ENCODE measurements at places on chromosomes 3 and 15.

DNA sequence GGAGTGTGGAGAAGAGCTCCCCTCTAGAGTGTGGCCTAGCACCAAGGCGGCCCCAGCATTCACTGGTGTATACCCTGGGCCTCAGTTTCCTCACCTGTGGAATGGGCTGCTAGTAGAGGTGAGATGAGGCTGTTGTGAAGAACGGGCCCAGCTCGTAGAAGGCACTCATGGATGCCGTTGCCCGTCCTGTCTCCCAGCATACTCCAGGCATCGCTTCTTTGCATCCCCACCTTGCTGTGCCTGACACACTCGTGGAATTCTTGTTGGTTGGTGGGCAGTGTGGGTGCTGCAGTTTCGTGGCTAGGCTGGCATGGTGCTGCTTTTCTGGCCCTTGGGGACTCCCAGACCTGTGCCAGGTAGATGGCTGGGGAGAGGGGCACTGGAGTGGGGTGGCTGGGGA lies 76.7 kb downstream of the SMAD6 start:
- no peak for DNase-seq

- DNase-seq: no peak
Observed at GRCh38 chr15:93831641-93832040, 399.7 kb upstream of the MCTP2 start.

DNA sequence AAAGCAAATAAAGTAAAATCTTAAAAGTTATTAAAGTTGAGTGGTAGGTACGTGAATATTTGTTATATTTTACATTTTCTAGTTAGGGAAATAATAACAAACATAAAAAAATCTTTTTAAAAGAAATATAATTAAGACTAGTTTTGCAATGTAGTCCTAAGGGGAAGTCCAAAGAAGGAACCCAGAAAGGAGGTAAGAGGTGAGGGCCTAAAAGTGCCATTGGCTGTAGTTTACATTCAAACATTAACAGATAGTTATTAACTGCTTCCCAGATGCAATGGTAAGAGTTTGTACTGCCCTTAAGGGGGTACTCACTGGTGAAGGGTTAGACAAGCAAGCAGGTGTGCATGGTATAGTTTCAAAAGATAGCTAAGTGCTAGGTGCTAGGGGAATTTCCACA lies 79.2 kb downstream of the B3GALNT1 start:
- no peak for DNase-seq

- DNase-seq: no peak
Observed at GRCh38 chr3:125129512-125129997, 73.8 kb upstream of the HEG1 start.

- DNase-seq: no peak
Observed at GRCh38 chr3:23465569-23465968, 262.4 kb downstream of the UBE2E2 start.

- DNase-seq: no peak
Observed at GRCh38 chr15:81338170-81339007, 14.4 kb upstream of the STARD5 start.

DNA sequence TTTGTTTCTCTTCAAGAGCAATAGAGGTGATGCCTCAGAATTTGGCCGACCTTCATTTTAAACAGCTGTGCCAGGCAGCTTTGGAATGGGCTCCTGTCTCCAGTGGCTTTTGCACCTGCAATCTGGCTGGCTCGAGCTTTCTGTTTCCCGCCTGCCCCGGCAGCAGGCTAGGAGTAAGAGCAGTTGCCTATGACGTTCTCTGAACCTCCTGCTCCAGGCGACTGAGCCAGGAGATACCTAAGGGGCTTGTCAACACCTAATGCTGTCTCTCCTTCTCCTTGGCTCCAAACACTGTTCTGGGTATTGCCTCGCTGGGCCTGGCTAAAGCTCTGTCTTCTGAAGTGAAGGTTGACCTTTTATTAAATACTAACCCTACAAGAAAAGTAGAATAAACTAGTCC lies 229.9 kb downstream of the LRRN1 start:
- no peak for DNase-seq

DNA sequence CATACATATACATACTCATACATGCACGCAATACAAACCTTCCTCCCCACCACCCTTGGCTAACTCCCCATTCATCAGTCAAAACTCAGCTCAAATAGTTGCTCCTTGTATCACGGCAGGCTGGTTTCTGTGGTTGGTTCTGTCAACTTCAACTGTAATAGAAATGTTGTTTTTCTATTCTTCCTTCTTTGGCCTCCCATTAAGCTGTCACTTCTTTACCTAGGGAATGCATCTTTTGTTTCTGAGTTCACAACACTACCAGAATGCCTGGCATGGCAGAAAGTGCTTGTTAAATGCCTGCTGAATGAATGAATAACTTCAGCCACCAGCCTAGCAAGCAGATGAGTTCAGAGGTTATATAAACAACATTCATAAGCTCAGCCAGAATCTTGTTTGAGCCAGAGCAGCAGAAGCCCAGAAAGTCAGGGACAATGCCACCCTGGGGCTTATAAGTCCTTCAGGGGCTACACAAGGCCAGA lies 63.1 kb downstream of the B3GALNT1 start:
- DNase-seq: no peak

- DNase-seq: no peak
Observed at GRCh38 chr15:99982662-99983061, 249.4 kb upstream of the LYSMD4 start.

DNA sequence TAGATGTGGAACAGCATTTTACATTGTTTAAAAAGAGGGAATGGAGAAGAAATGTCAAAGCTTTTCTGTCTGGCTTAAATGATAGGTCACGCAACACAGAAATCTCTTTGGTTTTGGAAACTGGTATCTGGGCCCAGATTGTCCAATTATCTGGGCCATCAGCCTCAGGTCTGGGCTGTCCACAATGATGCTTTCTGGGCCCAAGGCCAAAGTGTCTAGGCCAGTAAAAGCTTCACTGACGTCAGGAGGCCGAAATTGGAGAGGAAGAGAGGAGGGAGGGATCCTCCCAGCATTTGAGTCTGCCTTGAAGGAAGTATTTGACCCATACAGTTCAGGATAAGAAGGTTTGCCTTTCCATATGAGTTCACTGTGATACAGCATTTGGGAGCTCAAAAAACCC lies 60.7 kb upstream of the ALDH1A3 start:
- DNase-seq: no peak

DNA sequence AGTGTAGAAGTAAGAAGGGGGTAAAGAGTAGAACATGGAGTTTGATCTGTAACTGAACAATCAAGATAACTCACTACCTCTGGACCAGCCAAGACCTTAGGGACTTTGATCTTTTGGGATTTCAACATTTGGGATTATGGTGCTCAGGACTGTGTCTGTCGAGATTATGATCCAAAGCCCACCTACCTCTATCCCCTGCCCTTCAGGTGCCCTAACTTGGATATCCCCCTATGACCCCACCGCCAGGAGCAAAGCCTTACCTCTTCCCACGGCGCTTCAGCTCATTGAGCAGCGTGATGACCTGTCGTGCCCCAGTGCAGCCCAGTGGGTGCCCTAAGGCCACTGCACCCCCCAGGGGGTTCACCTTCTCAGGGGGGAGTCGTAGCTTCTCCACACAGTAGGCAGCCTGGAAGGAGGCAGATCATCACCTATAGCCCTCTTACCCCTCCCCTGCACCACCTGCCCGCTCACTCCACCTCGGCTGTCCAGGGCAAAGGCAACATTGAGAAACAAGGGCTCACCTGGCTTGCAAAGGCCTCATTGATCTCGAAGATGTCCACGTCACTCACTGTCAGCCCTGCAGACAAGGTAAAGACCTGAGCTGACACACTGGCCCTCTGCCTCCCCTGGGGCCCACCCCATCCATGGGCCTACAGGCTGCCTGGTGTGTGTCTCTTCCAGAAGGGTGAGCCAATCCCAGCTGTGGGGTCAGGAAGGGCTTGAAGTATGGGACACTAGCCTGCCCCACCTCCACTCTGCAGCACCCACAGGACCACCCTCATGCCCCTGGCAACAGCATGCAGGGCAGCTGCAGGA lies 11.4 kb downstream of the ACAA1 start:
- DNase-seq: no peak

DNA sequence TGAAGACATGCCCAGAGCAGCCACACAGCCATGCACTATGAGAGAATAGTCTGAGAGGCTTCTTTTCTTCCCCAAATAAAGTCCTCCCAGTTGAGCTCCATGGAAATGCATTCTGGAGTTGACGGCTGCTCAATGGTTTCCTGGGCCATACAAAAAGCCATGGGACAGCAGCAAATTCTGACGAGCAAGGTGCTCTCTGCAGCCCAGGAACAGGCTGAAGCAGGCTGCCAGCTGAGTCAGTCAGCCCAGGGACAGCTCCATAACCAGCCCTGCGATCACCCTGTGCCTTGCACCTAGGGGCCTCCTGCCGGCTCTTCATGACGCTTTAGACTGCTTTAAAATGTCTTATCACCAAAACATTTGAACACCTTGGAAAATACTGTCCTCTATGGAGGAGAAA lies 256.3 kb upstream of the CHRNA7 start:
- no peak for DNase-seq

- DNase-seq: no peak
Observed at GRCh38 chr3:87621667-87622066, 345.3 kb upstream of the POU1F1 start.

GRCh38 chr3:124747111-124747981 lies 17.1 kb downstream of the UMPS start:
- DNase-seq: no peak

DNA sequence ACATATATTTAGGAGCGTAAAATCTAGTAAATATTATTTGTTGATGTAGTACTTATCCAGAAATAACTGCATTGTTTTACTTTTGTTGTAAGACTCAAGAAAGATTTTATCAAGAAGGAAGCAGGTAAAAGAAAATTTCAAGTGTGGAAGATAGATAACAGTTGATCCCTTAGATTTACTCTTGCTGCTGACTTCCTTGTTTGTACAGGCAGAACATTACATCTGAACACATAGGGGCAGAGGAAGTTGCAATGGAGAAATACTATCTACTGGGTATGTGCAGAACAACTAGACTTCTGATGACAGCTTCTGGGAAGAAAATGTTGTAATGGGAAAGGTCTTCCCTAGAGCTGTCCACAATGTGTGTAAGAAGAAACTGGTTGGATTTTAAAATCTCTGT lies 350.6 kb downstream of the NLGN1 start:
- DNase-seq: no peak

DNA sequence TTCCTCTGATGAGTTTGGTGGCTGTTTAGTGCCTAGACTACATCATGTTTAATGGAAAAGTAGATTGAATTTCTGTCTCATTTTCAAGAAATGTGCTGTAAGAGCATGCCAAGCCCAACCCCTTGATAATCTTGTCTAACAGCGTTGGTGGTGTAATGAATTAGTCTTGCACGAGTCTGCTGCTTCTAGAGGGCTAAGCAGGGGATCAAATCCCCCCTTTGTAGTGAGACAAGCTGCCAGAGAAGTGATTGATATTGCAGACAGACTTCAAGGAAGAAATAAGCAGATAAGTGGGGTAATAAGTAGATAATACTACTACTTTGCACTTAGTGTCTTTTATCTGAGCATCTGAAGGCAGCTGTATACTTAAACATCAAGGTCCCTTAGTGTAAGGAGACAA lies 141.4 kb downstream of the TP63 start:
- DNase-seq: no peak

DNA sequence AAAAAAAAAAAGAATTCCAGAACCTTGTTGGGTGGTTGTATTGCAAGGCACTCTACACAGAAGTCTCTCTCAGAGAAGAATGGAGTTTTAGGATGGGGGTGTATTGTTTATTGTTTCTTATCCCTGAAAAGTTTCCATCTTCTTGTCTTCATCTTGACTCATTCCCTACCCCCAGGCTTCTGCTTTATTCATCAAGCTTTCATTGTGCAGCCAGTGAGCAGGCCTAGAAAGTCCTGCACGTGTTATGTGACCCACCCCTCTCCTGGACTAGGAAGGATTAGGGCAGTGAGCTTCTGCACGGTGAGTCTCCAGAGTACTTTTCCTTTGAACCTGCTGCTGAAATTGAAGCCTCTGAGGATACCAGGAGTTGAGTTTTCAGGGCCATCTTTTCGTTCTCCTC lies 150.9 kb upstream of the IL12A start:
- no peak for DNase-seq

- no peak for DNase-seq
Observed at GRCh38 chr3:113272385-113272779, 61.0 kb downstream of the BOC start.

GRCh38 chr15:41980654-41981323 lies 8.4 kb upstream of the EHD4 start:
- peak; percentile 1 for DNase-seq

- DNase-seq: peak; percentile 59
Observed at GRCh38 chr15:28098766-28099554, at the start of gene OCA2. OCA2 (minus strand) TSS chr15:28099315; CDS start chr15:28081874, 17,441 bp downstream.

- DNase-seq: no peak
Observed at GRCh38 chr3:133300102-133300501, 99.8 kb upstream of the BFSP2 start.

DNA sequence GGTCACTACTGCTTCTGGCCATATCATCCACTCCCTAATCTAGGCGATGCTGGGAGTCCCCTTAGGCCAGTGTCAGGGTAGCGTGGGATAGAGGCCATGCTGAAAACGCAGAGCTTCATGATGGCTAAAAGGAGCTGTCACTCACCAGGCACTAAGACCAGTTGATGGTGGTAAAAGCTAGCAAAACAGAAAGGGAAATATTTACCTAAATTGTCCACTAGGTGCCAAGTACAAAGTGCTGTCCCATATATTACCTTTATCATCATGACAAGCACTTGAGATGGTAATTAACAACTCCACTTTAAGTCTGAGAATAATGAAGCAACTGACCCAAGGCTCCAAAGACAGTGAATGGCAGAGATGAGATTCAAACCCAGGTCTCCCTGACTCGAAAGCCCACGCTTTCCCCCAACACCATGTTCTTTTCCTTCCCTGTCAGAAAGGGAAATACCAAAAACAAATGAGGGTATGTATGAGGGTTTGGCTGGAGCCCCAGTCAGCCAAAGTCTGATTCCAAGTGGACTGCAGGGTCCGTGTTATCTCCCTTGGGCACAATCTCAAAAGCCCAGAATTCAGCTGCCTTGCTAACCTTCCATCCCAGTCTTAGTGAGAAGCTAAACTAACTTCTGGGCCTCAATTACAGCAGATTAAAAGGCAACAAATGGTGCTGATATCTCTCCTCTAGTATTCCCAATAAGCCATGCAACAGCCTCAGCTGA lies 84.7 kb downstream of the RBPMS2 start:
- no peak for DNase-seq

GRCh38 chr3:123480428-123480827 lies 31.5 kb upstream of the ADCY5 start:
- no peak for DNase-seq

DNA sequence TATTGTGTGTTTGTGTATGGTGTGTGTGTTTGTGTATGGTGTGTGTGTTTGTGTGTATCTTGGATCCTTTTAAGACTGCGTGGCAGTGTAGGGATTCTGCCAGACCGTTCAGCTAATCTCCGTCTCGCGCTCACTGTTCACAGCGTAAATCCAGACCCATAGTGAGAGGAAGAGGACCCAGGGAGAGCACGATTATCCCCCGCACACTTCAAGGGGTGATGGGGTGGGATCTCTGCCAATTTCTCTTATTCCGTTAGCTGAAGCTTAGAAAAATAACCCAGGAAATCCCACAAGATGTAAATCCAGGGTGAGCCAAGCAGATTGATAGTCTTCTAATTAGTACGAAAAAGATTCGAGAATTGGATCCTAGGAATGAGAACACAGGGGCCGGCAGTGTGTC lies 381.2 kb downstream of the GABRG3 start:
- DNase-seq: no peak

- DNase-seq: no peak
Observed at GRCh38 chr15:63310646-63311045, 33.2 kb downstream of the APH1B start.
